Naive thymus-derived CD8-positive, alpha-beta T cell (primary cell): ENCODE measurements at places on chromosomes 2 and 18. TPM values are rescaled to one million over a fixed set of nuclear protein-coding genes. Genes with fewer than 3 reads are reported as not detected.

DNA sequence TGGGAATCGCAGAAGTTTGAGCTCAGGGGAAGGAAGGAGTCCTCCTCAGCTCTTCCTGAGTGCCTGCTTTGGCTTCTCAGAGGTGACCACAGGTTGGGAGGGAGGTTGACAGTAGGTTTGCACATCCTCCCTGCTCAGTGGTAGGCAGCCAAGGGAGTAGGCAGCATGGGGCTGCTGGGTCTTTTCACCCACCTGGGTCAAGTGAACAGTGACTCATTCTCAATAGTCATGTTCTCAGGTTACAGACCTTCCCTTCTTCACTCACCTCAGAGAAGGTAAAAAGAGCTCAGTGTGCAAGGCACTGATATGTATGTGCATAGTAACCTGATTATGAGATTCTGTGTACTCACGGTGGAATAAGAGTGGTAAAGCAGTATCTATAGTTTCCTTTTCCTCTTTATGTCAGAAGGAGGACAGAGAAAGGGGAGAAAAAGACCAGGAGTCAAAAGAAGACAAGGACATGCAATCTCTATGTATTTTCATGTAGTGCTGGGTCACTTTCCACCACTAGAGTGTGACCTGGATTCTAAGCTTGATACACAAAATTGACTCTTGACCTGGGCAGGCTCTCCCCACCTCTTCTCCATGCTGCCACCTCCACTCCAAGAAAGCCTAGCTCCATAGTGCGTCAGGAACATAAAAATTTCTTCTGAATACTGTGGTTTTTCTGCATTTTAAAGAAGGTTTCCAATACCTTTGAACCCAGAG, 36.5 kb upstream of the ASNSD1 start:
- no peaks in the 10 kb centered on the region for H3K27me3 ChIP-seq
- peaks cover 13% of the 10 kb centered on the region for H3K4me1 ChIP-seq
- H3K27ac ChIP-seq = no peak overlapping the region
- no peak overlapping the region for H3K4me3 ChIP-seq

GRCh38 chr18:79197531-79197930, 128.3 kb downstream of the ATP9B start:
- no peaks in the 10 kb centered on the region for H3K27me3 ChIP-seq
- no peak overlapping the region for H3K4me3 ChIP-seq
- no peak overlapping the region for H3K27ac ChIP-seq
- DNase-seq = no peak
- peaks cover 16% of the 10 kb centered on the region for H3K4me1 ChIP-seq

DNA sequence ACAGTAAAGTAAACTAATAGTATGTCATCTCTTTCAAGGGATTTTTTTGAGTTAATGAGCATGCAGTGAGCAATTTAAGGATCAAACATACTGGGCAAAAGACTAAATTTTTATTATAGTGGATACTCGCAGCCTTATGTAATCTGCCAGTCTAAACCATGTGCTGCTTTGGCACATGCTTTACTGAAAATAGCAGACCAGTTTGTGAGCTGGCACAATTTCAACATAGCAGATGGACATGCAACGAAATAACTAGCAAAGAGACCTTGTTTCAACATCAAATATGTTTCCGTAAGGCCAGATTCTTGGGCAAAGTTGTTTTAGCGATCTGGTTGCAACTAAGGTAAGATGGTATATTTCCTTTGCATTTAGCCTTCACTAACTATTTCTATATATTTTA, 807.3 kb downstream of the NR4A2 start:
- no peaks in the 10 kb centered on the region for H3K27me3 ChIP-seq
- DNase-seq = no peak
- no peak overlapping the region for H3K27ac ChIP-seq
- no peaks in the 10 kb centered on the region for H3K36me3 ChIP-seq
- no peaks in the 10 kb centered on the region for H3K4me1 ChIP-seq

Gene CNTNAP5
- total RNA-seq = not detected

Gene SERPINB12
- total RNA-seq = not detected
